Urothelium cell line (cell line): ENCODE measurements at places on chromosomes 3 and 15.
A peak's percentile ranks its signal among the peaks of the same experiment; 100 is the strongest.

- no peak for DNase-seq
Measured at GRCh38 chr3:189186101-189186500, 14.3 kb downstream of the TPRG1 start.

DNA sequence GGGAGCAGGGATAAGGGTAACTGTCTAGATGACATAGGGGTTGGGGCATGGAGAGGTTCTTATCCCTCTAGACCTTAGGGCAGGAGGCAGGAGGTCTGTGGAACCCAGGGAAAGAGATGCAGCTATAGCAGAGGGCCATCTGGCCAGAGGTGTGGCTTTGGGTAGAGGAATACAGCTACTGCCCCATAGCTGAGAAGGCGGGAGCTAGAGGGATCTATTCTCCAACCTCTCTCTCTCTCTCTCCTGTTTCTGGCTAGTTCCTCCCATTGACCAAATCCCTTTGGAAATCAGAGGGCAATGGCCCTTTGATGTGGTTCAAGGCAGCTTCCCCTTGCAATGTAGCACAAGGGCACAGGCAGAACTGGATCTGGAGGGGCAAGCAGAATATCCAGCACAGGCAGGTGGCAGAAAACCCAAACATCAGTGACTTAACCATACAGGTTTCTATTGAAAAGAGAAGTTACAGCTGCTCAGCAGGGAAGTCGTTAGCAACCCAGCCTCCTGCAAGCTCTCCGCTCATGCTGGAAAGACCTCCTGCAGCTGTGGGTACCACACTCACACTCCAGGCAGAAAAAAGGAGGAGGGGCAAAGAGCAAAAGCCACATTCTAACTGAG, 22.3 kb upstream of the LMOD3 start:
- no peak for DNase-seq

DNA sequence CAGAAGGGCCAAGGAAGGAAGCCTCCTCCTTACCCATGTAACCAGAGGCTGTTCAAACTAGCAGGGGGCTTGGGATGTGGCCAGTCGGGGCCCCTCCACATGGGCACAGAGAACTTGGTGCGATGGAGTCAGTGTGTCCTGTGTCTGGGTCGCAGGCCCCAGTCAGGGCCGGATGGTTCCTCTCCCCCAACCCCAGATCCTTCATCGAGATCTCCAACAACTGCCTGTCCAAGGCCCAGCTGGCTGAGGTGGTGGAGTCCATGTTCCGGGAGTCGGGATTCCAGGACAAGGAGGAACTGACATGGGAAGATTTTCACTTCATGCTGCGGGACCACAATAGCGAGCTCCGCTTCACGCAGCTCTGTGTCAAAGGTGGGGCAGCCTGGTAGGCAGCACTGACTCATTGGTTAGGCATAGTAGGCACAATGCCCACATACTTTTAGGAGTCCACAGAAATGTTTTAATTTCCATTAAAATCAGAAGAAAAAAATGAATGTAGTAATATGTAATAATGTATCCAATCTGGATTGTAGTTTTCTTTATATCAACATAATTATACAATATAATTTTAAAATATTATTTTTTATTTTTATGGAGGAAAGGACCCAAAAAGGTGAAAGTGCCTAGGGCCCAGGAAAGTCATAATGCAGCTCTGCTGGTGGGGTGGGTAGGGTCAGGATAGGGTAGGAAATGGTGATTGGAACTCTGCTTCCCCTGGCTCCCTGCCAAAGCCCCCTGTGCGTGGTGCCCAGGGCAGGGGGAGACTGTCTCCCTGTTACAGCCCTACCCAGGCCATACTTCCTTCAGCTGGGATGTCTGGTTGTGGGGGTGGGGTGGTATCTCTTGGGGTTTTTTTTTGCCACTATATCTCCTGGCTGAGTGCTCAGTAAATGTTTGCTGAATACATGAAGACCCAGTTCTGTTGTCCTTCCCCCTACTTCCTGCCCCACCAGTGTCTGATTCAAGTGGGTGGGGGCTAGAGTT, 18.6 kb downstream of the DUOX1 start:
- no peak for DNase-seq

DNA sequence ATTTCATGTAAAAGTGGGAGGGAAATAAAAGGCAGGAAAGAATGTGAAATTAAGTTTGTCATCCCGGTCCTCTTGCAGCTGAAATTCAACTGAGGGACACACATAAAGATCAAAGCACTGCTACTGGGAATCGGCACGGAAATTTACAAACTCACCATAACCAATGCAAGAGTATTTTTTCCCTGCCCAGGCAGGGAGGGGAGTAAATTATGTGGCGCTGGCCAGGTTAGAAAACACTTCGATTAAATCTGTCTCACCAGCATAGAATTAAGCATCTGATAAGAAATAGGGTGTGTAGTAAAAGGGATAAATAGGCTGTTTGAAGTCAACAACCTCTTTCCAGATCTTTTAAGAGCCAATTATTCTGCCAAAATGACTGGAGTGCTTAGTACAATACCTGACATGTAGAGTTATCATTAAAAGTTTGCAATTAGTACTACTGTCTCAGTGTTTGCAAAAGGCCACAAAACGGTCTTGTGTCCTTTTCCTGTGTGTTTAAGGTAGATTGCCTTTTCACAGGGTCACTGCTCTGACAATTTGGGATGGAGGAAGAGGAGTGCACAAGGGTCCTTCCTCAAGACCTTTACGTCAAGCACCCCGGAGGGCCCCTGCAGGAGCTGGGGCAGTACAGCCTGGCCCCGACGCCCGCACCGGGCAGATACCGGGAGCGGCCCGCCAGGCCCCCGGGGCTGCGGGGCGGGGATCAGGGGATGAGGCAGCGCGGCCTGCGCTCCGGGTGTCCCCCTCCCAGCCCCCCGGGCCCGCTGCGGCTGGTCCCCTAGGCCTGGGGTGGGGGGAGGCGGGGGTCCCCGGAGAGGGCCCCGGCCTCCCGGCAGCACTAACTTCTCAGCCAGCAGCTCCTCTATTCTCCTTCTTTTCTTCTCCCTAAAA, 651 bp downstream of the UBA3 start:
- peak; percentile 24 for DNase-seq

DNA sequence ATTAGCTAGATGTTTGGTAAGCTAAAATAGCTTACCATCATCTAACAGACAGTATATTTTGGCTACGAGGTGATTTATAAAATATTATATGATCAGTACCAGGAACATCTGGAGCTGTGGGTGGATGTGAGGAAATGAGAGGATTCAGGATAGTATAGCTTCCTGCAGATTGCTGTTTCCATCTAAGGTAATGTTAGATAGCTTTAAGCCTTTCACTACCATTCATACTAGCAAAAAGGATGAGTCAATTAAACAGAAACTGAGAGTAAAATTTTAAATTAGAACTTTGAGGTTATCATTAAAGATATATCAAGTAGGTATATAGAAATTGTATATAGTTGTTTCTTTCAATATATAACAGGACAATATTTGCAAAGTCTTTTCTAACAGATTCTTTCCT, 8.0 kb downstream of the ZBTB20 start:
- no peak for DNase-seq

GRCh38 chr3:151289445-151289844, 11.1 kb upstream of the P2RY14 start:
- DNase-seq: no peak

- peak; percentile 23 for DNase-seq
Measured at GRCh38 chr3:46112296-46112695, 85.0 kb upstream of the XCR1 start.

GRCh38 chr3:37809846-37810447, 51.7 kb upstream of the CTDSPL start:
- no peak for DNase-seq

- no peak for DNase-seq
Measured at GRCh38 chr3:194298331-194299227, 52.5 kb downstream of the CPN2 start.

GRCh38 chr15:67690936-67691335, 134.4 kb upstream of the SKOR1 start:
- DNase-seq: peak; percentile 13

- DNase-seq: peak; percentile 23
Measured at GRCh38 chr3:117252208-117252607, 542.6 kb downstream of the TUSC7 start.

- no peak for DNase-seq
Measured at GRCh38 chr3:163890661-163891060, 1187.6 kb downstream of the SI start.

- DNase-seq: no peak
Measured at GRCh38 chr3:139534992-139535879, 4.3 kb downstream of the RBP1 start.

- DNase-seq: no peak
Measured at GRCh38 chr15:69126054-69126469, 34.4 kb upstream of the GLCE start.

- DNase-seq: no peak
Measured at GRCh38 chr15:49901996-49902684, 216.9 kb downstream of the ATP8B4 start.

GRCh38 chr15:47371939-47372338, 345.4 kb upstream of the SEMA6D start:
- DNase-seq: no peak

- DNase-seq: no peak
Measured at GRCh38 chr3:13051066-13051465, 22.2 kb downstream of the IQSEC1 start.

GRCh38 chr3:37863949-37864822, 2.5 kb downstream of the CTDSPL start:
- no peak for DNase-seq

- DNase-seq: peak; percentile 20
Measured at GRCh38 chr3:62554264-62554799, 181.0 kb upstream of the FEZF2 start.

DNA sequence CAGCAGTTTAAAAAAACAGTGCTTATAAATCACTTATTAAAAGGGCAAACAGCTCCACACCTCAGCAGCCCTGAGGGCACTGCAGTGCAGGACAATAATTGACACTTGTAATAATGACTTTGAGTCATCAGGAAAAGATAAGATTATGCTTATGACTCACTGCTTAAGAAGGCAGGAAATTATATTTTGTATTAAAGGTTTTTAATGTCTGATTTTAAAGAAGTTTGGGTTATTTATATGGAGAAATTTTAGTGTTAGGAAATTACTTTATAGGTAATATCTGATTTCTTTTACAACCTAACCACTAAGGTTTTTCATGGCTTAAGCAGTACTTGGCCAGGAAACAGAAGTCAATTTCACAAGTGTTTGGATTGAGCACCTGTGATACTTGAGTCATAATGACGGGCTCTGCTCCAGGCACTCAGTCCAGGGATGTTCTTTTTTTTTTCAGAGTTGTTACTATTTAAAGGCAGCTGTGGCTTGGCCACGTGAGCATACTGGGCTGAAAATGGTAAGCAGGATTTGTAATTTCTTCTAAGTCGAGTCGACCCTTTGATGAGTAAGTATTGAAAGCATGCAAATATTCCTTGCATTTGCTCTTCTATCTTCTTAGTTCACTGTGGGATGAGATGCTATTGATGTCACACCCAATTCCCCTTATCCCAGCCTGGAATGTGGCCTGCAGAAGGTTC, 21.6 kb upstream of the SLC6A20 start:
- DNase-seq: peak; percentile 89

- DNase-seq: no peak
Measured at GRCh38 chr3:195194559-195195206, 76.3 kb downstream of the XXYLT1 start.

DNA sequence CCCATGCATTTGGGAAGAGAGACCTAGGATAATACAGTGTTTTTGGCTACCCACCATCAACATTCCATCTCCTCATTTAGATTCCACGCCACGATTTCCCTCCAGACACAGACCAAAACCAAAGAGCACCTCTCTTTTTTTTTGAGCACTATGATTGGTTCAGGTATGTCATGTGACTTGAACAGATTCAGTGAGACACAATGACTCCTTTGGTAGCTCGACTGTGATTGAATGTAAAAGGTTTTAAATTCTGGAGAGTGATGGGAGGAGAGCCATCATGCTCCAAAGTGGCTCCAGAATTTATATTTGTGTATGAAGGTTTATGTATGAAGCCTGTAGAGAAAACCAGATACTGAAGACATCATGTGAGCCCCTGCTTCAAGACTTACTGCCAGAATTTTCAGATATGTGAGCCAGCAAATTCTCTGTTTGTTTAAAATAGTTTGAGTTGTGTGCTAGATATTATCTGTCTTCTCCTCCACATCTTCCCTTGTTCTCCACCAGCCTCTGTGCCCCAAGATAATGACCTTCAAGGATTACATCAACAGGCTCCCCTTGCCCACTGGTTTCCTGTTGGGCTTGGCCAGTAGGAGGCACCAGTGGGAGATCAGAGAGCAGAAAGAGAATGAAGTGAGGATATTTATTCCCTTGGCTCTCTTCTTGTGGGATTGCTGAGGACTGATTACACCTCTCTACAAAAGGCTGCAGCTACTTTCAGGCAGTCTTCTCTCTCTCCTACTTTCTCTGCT, 12.5 kb downstream of the MYD88 start:
- DNase-seq: no peak

GRCh38 chr3:109025896-109026295, 72.2 kb upstream of the GUCA1C start:
- DNase-seq: no peak

- DNase-seq: no peak
Measured at GRCh38 chr3:15918988-15919387, 121.2 kb upstream of the ANKRD28 start.

DNA sequence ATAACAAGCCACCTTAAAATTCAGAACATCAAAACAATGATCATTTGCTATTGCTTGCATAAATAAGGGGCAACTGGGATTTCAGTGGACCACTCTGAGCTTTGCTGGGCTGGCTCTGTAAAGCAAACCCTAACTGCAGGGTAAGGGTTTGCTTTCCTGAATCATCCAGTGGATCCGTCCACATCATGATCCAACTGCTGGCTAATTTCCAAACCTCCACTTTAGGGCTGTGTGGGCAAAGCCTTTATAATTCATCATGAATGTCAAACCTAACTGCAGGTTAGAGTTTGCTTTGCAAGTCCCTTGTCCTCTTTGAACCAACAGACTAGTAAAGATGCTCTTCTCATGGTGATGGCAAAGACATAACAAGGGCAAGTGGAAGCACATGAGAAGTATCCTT, 76.1 kb downstream of the SYNPR start:
- peak; percentile 29 for DNase-seq

GRCh38 chr3:195729476-195730251, 8.9 kb downstream of the MUC20 start:
- DNase-seq: no peak

- DNase-seq: peak; percentile 23
Measured at GRCh38 chr3:184085389-184085852, 11.4 kb upstream of the HTR3E start.

DNA sequence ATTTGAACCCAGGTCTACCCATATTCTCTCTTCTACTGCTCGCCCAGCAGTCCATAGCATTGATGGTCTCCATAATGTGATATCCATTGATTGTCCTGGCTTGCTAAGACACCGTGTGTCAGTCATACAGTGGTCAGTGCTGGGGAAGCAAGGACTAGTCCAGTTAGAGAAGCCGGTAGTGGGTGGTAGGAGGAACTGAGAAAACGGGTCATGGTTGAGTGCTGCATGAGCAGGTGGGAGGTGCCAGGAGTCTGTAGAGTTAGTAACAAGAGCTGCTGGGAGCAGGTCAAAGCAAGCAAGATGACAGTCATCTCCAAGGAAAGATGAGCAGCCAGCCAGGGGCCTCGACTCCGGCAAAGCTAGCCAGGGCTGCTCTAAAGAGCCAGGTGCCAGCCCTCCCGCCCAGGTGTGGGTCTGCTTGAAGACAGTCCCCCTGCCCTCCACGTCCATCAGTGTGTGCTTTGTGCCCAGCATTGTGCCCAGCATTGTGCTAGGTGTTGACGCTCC, 29.5 kb upstream of the USP3 start:
- DNase-seq: no peak

GRCh38 chr15:80309769-80310384, 57.9 kb upstream of the CTXND1 start:
- no peak for DNase-seq
